ENCODE measurements at places on chromosomes 2 and 18.

- no peak for DNase-seq
Observed at GRCh38 chr2:20569464-20570223, 81.3 kb downstream of the HS1BP3 start.

DNA sequence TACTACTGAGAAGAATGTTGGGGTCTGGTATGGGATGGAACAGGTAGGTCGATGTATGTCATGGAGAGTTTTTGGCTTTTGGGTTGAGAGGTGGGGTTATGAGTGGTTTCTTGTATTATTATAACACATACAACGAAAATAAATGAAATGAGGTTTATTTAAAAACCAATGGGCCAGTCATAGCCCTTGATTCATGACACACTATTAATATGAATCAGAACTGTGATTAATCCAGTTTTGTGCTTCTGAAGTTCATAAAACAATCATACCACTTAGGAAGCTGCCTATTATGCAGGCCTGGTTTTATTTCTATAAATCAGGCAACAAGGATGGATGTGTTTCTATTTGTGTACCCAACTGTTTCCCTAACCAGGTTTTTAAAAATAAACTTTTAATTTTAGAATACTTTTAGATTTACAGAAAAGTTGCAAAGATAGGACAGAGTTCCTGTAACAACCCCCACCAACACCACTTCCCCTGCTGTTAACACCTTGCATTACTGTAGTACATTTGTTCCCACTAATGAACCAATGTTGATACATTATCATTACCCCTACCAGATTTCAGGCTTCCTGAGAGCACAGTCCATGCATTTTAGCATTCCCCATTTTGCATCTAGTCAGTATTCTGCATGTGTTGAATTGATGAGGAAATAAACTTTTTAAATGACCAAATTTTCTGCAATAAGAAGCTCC lies 37.5 kb upstream of the NCOA1 start:
- DNase-seq: no peak

DNA sequence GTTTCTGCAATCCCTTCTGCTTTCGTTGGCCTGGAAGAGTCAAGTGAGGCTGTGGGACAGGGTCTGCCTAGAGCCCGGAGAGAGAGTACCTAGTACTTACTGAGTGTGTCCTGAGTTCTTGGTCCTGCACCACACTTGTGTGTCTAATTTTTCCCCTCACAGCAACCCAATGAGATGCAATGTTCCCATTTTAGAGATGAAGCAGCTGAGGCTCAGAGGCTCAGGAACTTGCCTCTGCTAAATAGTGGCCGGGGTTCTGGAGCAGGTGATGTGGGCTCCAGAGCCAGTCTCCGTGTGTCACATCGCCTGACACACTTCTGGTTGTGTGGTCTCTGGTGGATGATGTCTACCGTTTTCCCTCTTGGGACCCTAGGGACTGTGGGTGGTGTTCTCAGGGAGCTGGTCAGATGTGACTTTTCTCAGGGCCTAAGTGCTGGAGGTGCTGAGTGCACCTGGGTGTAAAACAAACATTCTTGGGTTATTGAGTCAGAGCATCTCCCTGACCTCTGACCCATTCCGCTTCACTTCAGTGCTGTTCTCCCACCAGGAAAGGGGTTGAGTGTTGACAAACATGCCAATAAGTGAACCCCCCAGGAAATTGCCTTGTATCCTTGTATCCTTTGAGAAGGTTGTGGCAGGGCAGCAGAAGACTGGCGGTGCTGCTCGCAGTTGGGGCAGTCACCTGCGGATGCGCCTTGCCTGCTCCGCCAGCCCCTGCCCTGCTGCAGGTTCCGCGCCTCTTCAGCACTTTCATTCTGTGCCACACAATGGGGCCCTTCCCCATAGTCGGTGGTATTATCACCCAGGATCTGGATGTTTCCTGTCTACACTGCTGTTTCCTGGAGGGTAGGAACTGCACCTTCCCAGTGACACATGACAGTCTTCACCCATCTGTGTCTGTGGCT lies 32.1 kb downstream of the HK2 start:
- no peak for DNase-seq

DNA sequence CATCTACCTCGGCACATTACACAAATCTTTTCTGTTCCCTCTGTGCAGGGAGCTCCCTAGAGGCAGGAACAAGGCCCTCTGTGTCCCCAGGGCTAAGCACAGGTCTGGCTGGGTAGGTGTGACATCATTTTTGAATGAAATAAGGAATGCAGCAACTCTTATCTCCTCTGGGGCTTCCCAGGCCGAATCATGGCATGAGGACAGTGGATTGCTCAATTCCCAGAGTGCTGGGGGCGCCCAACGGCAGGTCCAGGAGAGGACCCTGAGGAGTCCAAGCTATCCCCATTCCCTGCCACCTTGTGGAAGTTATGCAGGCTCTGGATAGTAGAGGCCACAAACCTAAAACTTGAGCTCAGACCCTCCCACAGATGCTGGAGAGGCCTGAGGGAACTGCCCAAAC lies 158.0 kb upstream of the RAB6C start:
- DNase-seq: no peak

DNA sequence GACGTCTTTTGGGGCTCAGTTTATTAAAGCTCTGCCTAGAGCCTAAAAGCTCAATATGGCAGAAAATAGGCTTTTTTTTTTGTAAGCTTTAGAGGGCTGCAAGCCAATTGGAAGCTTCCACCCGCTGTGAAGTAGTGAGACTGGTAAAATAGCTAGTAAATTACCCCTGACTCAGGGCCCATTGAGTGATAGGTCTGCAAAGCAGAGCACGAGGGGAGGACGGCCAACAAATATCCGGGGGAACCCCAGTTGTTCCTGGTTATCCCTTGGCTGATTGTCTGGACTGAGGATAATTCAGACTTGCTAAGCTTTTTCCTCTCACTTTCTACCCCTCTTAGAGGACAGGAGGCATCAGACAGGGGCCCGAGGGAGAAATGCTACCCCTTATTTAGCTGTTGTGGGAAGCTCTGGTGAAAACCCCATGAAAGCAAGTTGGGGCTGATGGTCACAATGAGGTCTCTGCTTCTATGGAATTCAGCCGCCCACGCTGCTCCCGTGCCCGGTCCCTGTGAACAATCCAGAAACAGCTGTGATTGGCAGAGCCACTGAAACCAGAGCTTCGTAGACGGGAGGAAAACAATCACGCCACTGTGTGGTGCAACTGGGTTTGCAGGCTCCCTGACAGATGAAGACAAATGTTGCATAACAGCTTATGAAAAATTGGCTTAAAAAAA lies 141.9 kb upstream of the LGALSL start:
- DNase-seq: peak; percentile 96

GRCh38 chr2:239157269-239157668 lies 243.6 kb downstream of the HDAC4 start:
- no peak for DNase-seq

- peak; percentile 2 for DNase-seq
Observed at GRCh38 chr2:218694405-218695145, 16.1 kb upstream of the TTLL4 start.

GRCh38 chr18:76130845-76131244 lies 364.2 kb downstream of the ZNF516 start:
- DNase-seq: no peak

DNA sequence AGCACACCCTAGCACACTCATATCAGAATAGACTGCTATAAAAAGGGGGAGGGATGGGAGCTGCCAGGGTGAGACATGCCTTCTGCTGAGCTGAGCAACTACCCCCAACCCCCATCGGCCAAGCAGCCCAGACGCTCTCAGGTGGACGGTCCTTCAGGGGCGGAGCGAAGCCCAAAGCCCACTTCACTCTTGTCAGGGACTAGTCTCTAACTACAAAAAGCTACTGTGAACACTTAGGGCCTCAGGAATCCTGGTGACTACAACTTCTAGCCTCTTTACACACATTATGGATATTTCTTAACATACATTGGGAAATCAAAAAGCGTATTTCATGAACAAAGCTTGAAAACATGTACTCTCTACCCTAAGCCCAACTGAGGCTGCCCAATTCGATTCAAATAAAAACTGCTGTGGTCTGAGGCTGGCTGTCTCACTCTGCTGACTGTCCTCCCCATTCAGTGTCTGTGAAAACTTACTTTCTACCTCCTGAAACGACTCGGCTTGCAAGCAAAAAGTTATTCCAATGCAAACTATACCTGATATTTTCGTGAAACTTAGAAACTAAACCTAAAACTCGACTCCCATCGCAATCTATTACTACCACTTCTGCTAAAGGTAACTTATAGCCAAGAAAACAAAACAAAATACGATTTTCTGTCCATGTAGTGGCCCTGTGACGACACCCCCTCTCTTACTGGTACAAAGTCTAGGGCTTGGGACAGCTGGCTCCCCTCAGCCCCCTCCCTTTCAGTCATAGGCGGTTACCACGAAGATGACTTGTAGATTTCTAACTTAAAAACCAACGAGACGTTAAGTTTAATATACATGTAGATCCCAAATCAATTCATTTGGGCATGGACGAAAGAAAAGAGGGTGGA lies 1.2 kb downstream of the SERTAD2 start:
- DNase-seq: peak; percentile 87

DNA sequence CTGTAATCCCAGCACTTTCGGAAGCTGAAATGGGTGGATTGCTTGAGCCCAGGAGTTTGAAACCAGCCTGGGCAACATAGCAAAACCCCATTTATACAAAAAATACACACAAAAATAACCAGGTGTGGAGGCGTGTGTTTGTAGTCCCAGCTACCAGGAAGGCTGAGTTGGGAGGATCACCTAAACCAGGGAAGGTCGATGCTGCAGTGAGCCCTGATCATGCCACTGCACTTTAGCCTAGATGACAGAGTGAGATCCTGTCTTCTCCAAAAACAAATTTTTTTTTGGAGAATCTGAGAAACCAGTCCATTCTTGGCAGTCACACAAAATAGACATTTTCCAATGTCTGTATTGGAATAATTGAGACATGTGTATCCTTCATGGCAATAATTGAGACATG lies 46.8 kb downstream of the RAB27B start:
- no peak for DNase-seq

DNA sequence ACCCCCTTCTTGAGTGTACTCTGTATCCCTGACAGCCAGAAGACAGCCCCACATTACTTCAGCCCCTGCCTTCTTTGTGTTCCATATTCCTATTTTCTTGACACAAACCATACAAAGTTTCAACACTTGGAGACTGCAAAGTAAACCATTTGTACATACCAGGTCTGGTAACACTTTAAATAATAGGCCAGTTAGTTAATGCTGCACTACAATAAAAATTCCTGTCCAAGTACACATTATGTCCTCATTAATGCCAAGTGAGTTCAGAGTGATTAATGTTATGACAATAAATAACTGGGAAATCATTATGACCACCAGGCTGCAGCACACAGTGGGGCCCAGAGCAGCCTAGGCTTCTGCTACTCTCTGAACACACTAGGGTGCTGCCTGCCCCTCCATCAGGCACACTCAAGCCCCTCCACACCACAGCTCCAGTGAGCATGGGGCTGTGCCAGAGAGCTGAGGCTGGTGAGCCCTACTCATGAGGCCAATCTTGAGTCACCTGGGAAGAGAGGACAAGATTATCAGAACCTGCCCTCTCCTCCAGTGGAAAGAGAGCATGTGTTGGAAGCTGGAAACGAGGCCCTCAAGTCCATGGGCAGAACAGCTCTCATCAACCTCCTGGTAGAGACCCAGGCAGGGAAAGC lies 138.7 kb downstream of the TTC32 start:
- no peak for DNase-seq

GRCh38 chr2:178589335-178589734 lies 109.1 kb downstream of the PLEKHA3 start:
- DNase-seq: no peak

- peak; percentile 22 for DNase-seq
Observed at GRCh38 chr18:62878305-62878704, 163.0 kb downstream of the PHLPP1 start.

DNA sequence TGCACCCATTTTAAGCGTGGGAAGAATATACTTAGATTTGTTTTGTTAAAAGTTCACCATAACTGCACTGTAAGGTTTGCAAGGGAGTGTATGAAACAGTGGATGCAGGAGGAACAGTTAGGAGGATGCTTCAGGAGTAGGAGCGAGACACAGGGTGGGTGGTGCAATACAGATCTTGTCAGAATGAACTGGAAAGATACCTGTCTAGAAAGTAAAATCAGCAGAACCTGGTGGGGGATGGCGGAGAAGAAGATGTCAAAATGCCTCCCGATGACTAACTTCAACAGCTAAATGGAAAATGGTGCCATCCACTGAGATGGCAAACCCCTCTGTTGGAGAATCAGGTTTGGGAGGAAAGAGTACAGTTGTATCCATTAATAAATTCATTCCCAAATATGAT lies 18.2 kb downstream of the LANCL1 start:
- DNase-seq: no peak

- no peak for DNase-seq
Observed at GRCh38 chr2:36404754-36405153, 49.2 kb downstream of the CRIM1 start.

- no peak for DNase-seq
Observed at GRCh38 chr2:11719230-11719977, 27.0 kb upstream of the LPIN1 start.

GRCh38 chr2:127640082-127641072 lies 5.6 kb upstream of the GPR17 start:
- DNase-seq: no peak

GRCh38 chr2:71474744-71475397 lies 21.5 kb downstream of the DYSF start:
- DNase-seq: no peak

DNA sequence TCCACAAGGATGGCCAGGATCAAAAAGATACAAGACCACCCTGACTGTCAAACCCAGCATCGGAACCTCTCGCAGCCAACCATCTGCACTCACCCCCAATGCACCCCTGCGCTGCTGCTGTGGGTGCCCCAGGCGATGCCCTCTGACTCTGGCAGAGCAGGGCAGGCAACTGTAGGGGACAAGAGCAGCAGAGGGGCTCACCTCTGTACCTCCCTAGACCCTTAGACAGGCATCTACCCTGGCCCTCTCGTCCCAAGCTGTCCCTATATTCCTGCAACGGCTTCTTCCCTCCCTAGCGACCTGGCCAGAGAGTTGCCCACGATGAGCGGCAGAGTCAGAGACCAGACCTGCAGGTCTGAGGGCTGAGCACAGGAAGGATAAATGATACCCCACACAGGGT lies 128.2 kb downstream of the HDAC4 start:
- DNase-seq: no peak

- peak; percentile 79 for DNase-seq
Observed at GRCh38 chr2:36695746-36696415, 626 bp upstream of the VIT start.

- DNase-seq: no peak
Observed at GRCh38 chr2:24912523-24912922, 7.5 kb downstream of the ADCY3 start.

All from adipocyte (in vitro differentiated cells).